ENCODE measurements at places on chromosomes 6 and 20. TPM values are rescaled to one million over a fixed set of nuclear protein-coding genes. Genes with fewer than 3 reads are reported as not detected.

- no peak overlapping the region for H3K4me3 ChIP-seq
- no peak overlapping the region for H3K27ac ChIP-seq
- no peaks in the 10 kb centered on the region for H3K4me1 ChIP-seq
- no peaks in the 10 kb centered on the region for H3K27me3 ChIP-seq
Observed at GRCh38 chr6:63521475-63522210, 50.6 kb upstream of the LOC128125822 start.

GRCh38 chr6:1635305-1636010, 25.7 kb downstream of the FOXC1 start:
- no peaks in the 10 kb centered on the region for H3K27me3 ChIP-seq
- no peak overlapping the region for H3K4me3 ChIP-seq
- no peak overlapping the region for H3K27ac ChIP-seq
- no peaks in the 10 kb centered on the region for H3K36me3 ChIP-seq
- no peak for DNase-seq

DNA sequence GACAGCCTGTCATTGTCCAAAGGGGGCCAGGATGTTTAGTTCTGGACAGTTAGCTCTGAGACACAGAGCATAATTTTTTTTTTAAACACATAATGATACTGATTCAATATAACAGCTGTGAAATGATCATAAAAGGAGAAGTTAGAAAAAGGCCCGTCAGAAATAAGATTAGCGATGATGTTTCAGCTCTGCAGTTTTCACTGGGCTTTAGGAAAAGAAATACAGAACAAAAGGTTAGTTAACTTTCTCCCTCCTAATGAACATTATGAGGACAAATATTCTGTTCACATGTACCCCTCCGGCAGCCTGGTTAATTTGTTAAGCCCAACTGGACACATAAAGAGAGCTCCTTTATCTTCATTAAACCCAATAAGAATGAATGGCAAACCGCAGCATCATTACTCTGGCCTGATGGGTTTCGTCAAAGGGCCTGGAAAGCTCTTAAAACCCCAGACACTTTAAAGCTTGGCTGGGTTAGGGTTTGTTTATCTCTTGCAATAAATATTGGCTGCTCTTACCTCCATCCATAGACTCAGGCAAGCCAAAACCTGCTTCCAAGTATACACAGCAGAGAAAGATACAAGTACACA, 394.6 kb downstream of the KIF16B start:
- DNase-seq: no peak
- no peak overlapping the region for H3K4me3 ChIP-seq
- no peak overlapping the region for H3K27ac ChIP-seq
- no peaks in the 10 kb centered on the region for H3K36me3 ChIP-seq
- H3K4me1 ChIP-seq: no peaks in the 10 kb centered on the region
- no peaks in the 10 kb centered on the region for H3K27me3 ChIP-seq

- DNase-seq: no peak
- H3K4me1 ChIP-seq: no peaks in the 10 kb centered on the region
- no peak overlapping the region for H3K27ac ChIP-seq
- no peaks in the 10 kb centered on the region for H3K36me3 ChIP-seq
Observed at GRCh38 chr6:17233531-17233930, 47.6 kb upstream of the RBM24 start.

DNA sequence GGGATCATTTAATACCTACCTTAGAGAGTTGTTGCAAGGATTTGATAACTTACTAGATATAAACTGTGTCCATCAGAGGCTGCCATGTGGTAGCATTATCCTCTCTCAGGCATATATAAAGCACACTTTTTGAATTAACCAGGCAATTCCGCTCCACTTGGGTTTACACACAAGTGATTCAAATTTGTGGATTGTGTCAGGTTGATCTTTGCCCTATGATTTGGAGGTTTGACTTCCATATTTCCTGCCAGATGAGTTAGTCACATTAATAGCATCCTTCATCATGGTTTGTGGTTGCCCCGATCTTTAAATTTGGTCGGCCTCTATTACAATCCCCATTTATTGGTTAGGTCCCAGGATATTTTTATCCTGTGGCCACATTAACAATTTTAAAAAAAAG, 44.8 kb upstream of the CTAGE9 start:
- no peak overlapping the region for H3K4me3 ChIP-seq
- H3K27me3 ChIP-seq: no peaks in the 10 kb centered on the region
- no peaks in the 10 kb centered on the region for H3K4me1 ChIP-seq
- H3K27ac ChIP-seq: no peak overlapping the region
- H3K36me3 ChIP-seq: no peaks in the 10 kb centered on the region
- no peak for DNase-seq

The DEFB132 gene
- not detected for polyA plus RNA-seq

The NOX3 gene
- polyA plus RNA-seq: not detected

Measured in testis (tissue), 5 donors.